ENCODE measurements at places on chromosomes 4 and X. TPM values are rescaled to one million over a fixed set of nuclear protein-coding genes. Genes with fewer than 3 reads are reported as not detected.
A peak's percentile ranks its signal among the peaks of the same experiment; 100 is the strongest.

- peak; percentile 88 for DNase-seq
Observed at GRCh38 chr4:53929955-53930798, 134.2 kb downstream of the CHIC2 start.

DNA sequence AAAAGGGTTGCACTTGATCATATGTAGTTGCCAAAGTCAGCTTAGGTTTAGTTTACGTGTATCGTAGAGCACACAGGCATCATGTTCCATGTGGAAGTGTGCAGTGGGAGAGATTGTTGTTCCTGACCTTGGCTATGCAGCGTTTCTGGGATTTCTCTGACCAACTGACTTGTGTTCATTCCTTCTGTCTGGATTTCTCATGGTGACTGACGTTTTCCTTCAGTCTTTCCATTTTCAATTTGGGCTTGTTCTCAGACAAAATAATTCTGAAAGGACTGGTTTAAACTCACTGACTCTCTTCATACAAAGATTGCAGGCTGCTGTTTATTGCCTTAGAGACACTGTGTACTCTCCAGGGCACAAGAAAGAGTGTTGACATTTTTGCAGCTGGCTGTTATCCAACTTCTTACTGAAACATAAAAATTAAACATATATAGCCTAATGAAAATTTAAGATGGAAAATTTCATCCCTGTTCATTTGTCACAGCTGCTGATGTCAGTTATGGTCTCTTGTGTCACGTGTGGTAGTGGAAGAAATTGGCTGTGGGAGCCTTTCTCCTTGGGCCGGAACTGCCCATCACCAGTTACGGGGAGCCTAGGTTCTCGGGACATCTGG lies 95.4 kb downstream of the TNIP2 start:
- DNase-seq = peak; percentile 7

DNA sequence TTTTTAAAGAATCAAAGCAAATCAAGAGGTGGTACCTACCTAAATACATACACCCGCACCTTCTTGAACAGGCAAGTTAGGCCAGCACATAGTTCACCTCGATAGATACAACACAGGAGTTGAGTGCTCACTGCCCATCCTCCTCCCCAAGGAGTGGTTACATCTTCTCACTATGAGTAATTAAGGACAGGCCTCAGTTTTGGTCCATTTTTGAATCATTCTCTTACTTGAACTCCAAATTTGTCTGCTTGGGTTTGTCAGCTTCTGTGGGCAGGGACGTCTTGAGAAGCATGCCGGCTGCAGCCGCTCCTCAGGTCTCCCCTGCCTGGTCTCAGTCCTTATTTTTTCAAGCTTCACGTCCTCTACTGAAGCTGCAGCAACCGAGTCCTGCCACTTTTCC lies 190.6 kb upstream of the RBPJ start:
- no peak for DNase-seq

DNA sequence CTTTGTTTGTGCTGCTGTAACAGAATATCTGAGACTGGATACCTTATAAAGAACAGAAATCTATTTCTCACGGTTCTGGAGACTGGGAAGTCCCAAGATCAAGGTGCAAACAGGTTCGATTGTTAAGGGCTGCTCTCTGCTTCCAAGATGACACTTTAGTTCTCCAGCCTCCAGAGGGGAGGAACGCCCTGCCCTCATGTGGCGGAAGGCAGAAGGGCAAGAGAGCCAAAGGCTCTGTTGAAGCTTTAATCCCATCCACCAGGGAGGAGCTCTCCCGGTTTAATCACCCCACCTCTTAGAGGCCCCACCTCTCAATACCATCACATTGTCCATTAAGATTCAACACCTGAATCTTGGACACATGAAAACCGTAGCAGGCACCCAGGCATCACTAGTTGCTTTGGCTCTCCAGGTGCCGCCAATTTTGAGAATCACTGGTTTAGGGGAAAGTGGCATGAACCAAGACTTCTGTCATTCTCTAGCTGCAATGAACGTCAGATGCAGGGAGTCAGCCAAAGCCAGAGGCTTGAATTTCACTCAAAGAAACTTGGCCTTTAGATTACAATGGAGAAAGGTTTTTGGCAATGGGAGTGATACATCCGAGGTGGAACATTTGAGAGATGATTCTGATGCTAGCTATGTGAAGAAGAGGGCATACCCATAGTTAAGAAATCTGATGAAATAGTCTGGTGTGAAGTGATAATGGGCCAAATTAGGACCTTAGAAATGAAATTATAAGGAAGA lies 15.7 kb downstream of the FHL1 start:
- DNase-seq = no peak

- DNase-seq = no peak
Observed at GRCh38 chrX:121036137-121036536, 11.3 kb upstream of the GLUD2 start.

The TAPT1 gene
- polyA plus RNA-seq = 30.6 TPM

The NAA11 gene
- not detected for polyA plus RNA-seq

The SLC9B1 gene
- 1.6 TPM for polyA plus RNA-seq

The BTK gene
- 3.8 TPM for polyA plus RNA-seq

- no peak for DNase-seq
Observed at GRCh38 chr4:8045909-8046308, 106.2 kb upstream of the AFAP1 start.

GRCh38 chr4:153119626-153120025 lies 84.6 kb upstream of the TRIM2 start:
- no peak for DNase-seq
